ENCODE measurements at places on chromosomes 11 and 22.

- no peak for DNase-seq
Measured at GRCh38 chr11:105520706-105521345, 89.0 kb upstream of the GRIA4 start.

DNA sequence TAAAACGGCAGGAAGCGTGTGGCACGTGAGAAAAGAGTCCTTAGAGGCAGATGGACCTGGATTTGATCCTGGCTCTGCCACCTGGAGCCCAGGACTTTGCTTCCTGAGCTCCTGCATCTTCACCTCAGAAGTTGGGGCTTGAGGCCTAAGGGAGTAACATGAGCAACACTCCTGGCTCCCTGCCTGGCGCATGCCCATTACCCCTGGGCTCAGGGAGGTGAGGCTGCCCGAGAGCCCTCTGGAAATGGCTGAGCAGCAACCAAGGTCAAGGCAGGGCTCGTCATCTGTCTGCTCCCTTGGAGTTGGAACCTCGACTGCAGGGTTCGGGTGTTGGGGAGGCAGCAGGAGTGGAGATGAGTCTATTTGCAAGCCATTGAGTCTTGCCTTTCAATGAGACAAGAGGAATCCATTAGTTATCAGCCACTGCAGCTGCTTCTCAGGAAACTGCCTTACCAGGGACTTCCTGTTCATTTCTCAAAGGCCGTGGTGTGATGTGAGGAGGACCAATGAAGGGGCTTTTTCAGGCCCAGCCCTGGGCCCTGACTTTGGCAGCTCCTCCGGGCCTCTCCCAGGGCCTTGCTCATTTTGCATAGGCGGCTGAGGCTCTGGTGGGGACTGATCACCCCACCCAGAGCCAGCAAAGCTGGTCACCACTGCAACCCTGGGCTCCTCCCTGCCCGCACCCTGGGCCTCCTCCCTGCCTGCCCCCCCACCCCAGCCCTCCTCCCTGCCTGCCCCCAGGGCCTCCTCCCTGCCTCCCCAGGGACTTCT lies 6.4 kb downstream of the FADS2 start:
- DNase-seq, result peak; percentile 25

GRCh38 chr11:46889689-46890475 lies 28.5 kb downstream of the LRP4 start:
- peak; percentile 70 for DNase-seq

GRCh38 chr11:26830218-26830617 lies 108.4 kb upstream of the SLC5A12 start:
- DNase-seq, result no peak

- DNase-seq, result no peak
Measured at GRCh38 chr11:114084414-114084813, 24.9 kb downstream of the ZBTB16 start.

DNA sequence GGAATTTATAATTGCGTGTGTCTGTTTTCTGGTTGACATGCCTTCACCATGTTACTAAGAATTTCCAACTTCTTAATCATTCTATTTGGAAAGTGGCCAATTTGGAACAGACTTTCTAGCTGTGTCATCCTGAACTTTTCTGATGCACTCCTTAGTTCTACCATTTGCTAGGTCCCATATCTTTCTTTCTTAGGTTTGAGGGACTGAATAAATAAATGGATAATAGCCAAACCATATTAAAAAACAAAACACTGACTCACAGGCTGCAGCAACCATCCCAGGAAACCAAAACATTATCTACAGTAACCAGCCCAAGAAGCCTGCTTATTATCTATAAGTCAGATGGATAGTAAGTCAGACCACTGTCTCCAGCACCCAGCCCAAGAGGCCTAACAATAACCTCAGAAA lies 57.5 kb upstream of the PLET1 start:
- no peak for DNase-seq

All from activated gamma-delta T cell treated with anti-CD3 and anti-CD28 coated beads, Interleukin-2, amount 50 U/mL, for 16 hours (primary cell).